Foreskin keratinocyte (primary cell): ENCODE measurements at places on chromosomes 1 and 21.

DNA sequence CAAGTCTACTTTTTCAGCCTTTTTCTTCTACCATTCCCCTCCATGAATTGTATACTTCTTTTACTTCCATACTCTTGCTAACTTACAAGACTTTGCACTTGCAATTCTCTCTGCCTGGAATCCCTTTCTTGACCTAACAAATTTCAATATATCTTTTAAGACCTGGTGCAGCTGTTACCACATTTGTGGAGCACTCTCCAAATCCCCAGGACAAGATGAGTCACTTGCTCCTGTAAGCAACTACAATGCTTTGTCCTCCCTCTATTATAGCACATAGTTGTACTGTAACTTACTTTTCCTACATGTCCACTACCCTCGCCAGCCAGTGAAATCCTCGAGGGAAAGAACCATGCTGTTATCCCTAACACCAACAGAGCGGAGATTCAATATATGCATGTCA, 43.1 kb downstream of the WARS2 start:
- no peak for DNase-seq

DNA sequence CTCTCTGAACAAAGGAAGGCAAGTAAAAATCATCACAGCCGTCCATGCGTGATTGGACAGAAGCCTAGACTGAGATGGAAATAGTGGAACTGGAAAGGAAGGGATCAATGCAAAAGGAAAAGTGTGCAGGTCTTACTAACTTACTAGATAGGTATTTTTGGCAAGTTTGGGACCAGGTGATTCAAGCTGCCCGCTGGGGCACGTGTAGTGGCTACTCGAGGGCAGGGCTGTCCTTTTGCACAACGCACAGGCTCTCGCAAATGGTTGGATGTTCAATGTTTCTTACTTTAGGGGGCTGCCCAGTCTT, 566 bp upstream of the ALG6 start:
- no peak for DNase-seq

- no peak for DNase-seq
These were observed 303.8 kb downstream of the NPHP4 start for GRCh38 chr1:5688081-5689077.

DNA sequence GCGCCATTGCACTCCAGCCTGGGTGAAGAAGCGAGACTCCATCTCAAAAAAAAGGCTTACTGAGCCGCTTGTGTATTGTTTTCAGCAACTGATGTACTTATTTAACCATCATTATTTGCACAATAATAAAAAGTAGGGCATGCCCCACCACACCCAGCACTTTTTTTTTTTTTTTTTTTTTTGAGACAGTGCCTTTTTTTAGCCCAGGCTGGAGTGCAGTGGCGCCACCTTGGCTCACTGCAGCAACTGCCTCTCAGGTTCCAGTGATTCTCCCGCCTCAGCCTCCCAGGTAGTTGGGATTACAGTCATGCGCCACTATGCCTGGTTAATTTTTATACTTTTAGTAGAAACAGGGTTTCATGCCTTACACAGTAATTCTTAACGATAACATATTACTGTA, 12.2 kb upstream of the TRNAU1AP start:
- DNase-seq = no peak

- no peak for DNase-seq
These were observed 76.9 kb downstream of the CLIC6 start for GRCh38 chr21:34745557-34746255.

DNA sequence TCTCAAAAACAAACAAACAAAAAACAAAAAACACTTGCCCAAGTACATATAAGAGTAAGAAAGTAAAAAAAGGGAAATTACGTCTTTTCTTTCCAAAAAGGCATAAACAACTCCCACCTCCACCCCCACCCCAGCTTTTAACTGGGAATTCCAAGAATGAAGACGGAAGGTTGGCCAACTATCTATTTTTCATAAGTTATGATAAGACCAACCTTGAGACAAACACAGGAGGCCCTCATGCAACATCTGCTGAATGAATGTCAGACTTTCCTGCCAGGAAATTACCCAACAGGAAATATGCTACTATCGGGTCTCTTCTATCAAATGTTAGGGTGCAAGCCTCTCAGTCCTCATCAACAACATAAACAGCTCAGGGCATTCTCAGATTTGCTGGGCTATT, 1.9 kb downstream of the BSDC1 start:
- no peak for DNase-seq

DNA sequence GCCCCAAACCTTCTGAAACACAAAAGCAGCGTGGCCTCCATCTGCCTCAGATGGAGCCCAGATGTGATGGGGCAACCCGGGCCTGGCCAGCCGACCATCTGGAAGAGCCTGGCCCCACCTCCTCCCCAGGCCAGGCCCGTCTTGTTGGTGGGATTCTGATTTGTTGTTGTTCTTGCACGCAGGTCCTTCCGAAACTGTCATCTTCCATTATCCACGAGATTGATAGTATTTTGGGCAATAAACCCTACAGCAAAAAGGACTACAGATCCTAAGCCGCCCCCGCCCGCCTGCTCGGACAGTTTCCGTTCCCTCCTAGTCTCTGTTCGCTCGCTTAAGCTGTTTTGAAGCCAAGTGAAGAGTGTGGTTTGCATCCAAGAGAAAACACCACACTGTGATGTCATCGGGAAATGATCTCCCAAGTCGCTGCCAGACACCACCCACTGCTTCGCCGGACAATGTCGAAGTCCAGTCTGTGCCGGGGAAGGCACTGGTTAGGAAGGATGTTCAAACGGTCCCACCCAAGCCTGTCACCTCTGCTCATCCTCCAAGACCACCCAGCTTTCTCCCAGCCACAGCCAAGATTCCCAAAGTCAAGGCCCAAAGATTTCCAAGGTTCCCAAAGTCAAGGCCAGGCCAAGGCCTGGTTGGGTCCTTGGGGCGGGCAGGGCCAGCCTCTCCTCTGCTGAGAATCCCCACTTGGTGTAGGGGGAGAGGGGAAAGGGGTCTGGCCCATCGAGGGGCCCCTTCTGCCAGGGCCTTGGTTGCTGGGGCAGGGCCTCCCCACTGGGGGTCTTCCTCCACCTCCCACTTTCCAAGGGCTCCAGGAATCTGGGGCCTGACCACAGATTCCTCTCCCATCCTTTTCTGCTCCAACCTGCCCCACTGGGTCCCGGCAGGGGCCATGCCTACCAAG, 52.9 kb downstream of the KCNAB2 start:
- DNase-seq = no peak

DNA sequence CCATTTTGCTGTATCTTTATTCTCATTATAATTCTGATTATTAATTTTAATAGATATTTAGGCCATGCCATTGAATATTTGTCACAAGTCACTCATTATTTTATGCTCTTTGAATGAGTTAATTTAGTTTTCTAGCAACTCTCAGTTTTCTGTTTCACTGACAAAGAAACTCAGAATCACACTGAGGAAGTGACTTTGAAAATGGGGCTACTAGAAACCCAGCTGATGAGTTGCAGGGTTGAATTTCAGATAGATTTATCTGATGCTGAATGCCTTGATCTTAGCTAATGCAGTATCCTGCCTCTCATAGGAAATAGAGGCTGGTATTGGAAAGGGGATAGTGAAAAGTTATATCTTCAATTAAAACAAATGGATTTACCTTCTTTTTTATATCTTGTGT, 67.4 kb upstream of the PLA2G4A start:
- no peak for DNase-seq

DNA sequence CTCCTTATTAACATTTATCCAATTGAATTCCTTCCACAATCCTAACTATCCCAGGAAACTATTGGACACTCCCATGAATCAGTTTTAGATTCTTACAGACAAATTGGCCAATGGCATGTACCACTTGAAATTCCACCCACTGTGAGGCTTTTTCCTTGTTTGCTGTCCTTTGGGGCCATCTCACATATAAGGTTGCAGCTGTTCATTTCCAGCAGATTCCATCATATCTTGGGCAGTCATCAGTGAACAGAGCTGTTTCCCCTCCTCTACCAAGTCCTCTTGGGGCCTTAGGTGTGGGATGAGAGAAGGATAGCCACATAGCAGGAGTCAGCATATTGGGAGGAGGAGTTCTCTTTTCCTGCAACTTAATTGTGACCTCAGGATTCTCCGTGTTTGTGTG, 109.1 kb downstream of the HHAT start:
- no peak for DNase-seq

GRCh38 chr1:227320476-227320875, 2.2 kb upstream of the CDC42BPA start:
- no peak for DNase-seq

GRCh38 chr1:231836227-231836893, 209.8 kb downstream of the DISC1 start:
- no peak for DNase-seq

- no peak for DNase-seq
These were observed 97.6 kb downstream of the PIK3R3 start for GRCh38 chr1:46034601-46035516.

GRCh38 chr1:21324368-21325141, 34.3 kb upstream of the ECE1 start:
- peak; percentile 77 for DNase-seq

- DNase-seq = peak; percentile 87
These were observed at the start of gene S100A14 for GRCh38 chr1:153616144-153616916. S100A14 (minus strand) TSS chr1:153616325; CDS start chr1:153615858, 467 bp downstream.

- DNase-seq = no peak
These were observed 7.6 kb downstream of the MAN1C1 start for GRCh38 chr1:25624156-25624555.
